ENCODE measurements at places on chromosomes 7 and 10.

DNA sequence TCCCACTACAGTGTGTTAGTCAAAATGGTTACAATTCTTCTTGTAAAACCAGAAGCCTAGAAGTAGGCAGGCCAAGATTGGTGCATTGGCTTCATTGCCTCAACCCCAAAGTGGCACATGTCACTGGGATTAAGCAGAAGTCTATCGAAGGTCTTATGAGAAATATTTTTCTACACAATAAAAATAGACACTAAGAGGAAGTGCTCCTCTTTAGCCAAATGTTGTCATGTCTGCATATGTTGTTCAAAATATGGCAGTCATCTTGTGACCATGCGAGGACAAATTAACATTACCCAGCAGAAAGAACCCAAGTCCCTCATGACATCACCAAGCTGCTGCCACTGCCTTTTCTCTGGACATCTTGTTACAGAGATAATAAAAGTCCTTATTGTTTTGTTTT is 6.3 kb upstream of the NSMCE4A start:
- H3K27ac ChIP-seq: no peak overlapping the region
- no peak for DNase-seq
- H3K27me3 ChIP-seq: no peaks in the 10 kb centered on the region
- peaks cover 16% of the 10 kb centered on the region for H3K36me3 ChIP-seq
- no peak overlapping the region for H3K4me3 ChIP-seq

- no peaks in the 10 kb centered on the region for H3K36me3 ChIP-seq
- H3K27ac ChIP-seq: no peak overlapping the region
- H3K4me3 ChIP-seq: no peak overlapping the region
- no peaks in the 10 kb centered on the region for H3K4me1 ChIP-seq
- H3K27me3 ChIP-seq: peaks cover 34% of the 10 kb centered on the region
Measured at GRCh38 chr10:49361178-49361554, 34.7 kb downstream of the DRGX start.

GRCh38 chr10:68330852-68331454 is 911 bp upstream of the HNRNPH3 start:
- H3K4me1 ChIP-seq: peaks cover 62% of the 10 kb centered on the region
- peaks cover 35% of the 10 kb centered on the region for H3K36me3 ChIP-seq

DNA sequence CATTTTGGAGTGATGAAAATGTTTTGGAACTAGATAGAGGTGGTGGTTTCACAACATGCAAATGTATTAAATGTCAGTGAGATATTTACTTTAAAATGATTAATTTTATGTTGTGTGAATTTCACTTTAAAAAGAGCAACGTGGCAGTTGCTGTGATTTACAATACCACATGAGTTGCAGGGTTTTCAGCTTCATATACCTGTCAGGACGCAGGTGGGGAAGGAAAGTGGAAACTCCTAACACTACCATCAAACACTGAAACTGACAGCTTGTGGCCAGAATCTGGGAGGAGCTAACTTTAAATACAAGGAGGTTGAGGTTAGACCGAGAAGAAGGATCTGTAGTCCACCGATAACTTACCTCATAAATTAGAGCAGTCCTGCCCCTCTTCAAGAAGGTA is 168.9 kb upstream of the TMEM72 start:
- no peaks in the 10 kb centered on the region for H3K27me3 ChIP-seq
- no peaks in the 10 kb centered on the region for H3K36me3 ChIP-seq
- peaks cover 16% of the 10 kb centered on the region for H3K4me1 ChIP-seq
- H3K4me3 ChIP-seq: no peak overlapping the region

All from HFFc6 (cell line).